ENCODE measurements at places on chromosomes 5 and 9.

- DNase-seq, result no peak
Measured at GRCh38 chr9:129571298-129572051, 49.4 kb downstream of the C9orf50 start.

DNA sequence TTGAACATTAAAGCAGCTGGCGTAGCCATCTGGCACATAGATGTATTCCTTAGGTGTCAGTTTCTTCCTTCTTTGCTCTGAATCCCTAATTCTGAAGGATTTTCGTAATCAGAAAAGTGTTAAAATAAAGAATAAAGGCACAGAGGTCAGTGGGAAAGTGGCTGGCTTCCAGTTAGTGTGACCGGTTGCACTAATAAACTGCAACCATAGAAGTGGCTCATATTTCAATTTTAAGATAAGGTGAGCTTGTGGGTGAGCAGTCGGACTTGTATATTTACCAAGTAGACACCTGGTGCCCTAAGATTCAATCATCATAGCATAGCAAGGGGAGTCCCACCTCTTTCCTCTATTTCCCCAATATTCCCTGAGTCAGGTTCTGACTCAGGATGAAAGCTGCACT lies 459.6 kb downstream of the ACTL7B start:
- no peak for DNase-seq

DNA sequence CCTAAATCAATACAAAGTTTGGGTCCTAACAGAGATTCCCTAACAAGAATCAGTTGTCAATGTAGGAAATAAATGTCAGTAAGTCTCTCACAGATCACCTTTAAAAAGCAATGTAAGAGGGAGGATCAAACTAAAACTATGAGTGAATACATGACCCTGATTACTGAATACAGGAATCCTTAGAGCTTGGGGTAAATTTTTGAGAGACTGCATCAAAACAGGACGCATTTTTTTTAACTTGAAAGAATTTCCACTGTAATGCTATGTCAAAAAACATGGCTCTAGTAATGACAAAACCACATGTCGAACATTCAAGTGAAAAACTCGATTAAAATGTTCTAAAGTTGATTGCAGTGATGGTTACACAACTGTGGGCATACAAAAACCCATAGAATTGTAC lies 21.9 kb downstream of the ZDHHC21 start:
- DNase-seq, result no peak

- no peak for DNase-seq
Measured at GRCh38 chr5:128487041-128487440, 51.0 kb downstream of the FBN2 start.

DNA sequence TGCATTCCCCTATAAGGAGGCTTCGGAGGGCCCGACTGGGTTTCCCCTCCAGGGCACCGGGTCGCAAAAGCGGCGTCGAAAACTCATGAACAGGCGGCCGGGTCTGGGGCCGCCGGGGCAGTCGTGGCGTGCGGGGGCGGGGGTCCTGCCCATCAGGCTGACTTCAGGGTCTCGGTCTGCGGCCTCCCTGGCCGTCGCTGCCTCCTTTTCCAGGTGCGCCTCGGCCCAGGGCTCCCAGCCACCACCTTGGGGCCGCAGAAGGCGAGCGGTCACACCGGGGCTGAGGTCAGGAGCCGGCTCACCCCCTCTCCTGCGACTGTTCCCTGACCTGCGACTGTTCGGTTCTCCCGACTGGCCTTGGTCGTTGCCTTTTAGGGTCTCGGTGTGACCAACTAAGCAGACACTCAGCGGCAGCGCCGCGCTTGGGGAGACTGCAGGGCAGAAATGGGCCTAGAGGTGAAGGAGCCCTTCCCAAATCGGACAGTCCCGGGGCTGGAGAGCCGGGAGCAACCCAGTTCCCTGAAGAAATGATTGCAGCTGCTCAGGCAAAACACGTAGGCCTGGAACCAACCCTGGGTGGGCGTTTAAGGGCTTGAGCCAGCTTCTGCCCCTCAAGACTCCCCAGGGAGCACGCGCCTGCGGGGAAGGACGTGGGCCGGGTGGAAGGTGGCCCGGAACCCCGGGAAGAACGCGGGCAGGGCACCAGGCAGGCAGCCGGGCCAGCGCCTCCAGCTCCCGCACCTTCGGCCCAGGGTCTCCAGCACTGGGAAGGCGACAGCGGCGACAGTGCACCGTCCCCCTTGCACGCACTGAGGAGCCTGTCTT lies 11.2 kb downstream of the IRX2 start:
- no peak for DNase-seq

GRCh38 chr5:77560677-77561263 lies 68.7 kb upstream of the WDR41 start:
- no peak for DNase-seq

DNA sequence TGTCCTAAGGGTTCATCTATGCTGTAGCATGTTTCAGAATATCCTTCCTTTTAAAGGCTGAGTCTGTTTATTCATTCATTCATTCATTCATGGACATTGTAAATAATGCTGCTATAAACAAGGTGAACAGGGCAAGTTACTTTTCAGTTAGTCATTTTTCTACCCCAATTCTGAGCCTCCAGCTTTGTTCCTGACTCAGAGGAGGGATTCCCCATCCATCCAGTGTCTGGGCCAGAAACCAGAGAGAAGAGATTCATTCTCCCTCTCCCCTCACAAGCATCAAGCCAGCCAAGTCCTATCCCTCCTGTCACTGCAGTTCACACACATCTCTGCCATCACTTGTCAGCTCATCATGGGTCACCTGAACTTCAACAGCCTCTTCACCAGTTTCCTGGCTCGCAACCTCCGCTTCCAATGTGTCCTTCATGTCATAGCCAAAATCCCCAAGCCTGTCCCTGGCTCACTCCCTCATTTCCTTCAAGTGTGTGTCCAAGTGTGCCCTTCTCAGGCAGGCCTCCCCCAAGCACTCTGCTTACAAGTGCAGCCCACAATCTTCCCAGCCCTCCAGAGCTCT lies 203.0 kb downstream of the TTLL11 start:
- no peak for DNase-seq

- no peak for DNase-seq
Measured at GRCh38 chr5:68415177-68416085, 199.9 kb downstream of the PIK3R1 start.

DNA sequence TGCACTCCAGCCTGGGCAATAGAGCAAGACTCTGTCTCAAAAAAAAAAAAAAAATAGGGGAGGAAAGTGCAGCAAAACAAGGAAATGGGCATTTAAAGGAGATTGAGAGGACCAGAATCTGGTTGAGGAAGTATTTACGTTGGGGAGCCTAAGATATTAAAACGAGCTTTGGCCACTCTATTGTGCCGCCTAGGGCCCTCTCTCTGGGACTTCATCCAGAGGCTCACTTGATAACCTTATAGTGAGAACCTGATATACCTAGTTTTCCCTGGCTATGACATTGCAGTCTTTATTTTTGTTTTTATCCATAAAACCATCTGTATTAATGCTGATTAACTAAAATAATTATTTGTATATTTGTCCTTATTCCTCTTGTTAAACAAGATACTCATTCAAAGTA lies 213.6 kb downstream of the SAXO1 start:
- DNase-seq, result no peak

DNA sequence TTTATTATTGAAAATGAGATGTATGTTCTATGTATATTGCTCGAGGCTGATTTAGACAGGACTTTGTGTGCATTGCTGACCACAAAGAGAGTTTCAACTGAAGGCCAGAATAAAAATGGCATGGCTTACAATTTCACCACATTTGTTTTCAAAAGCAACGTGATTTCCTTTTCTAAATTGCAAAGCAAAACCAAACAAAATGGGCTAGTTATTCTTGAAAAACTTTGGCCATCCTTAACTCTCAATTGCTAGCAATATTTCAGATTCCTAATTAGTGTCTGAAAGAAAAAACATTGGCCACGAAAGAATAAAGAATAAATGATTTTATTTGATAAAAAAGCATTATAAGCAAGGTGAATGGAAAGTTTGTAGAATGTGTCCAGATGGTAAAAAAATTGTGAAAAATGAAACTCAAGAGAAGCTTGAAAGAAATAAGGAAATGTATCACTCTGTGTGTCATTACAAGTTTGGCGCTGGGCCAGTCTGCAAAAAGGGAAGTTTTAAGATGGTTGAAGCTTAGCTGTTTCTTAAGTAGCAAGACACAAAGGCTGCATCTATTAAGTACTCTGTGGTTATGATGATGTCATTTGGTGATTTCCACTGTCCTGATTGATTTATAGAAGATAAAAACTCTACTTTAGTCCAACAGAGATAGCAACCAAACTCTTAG lies 89.2 kb upstream of the PRLR start:
- DNase-seq, result no peak

- DNase-seq, result no peak
Measured at GRCh38 chr5:122871661-122872060, 26.2 kb downstream of the SNX24 start.

DNA sequence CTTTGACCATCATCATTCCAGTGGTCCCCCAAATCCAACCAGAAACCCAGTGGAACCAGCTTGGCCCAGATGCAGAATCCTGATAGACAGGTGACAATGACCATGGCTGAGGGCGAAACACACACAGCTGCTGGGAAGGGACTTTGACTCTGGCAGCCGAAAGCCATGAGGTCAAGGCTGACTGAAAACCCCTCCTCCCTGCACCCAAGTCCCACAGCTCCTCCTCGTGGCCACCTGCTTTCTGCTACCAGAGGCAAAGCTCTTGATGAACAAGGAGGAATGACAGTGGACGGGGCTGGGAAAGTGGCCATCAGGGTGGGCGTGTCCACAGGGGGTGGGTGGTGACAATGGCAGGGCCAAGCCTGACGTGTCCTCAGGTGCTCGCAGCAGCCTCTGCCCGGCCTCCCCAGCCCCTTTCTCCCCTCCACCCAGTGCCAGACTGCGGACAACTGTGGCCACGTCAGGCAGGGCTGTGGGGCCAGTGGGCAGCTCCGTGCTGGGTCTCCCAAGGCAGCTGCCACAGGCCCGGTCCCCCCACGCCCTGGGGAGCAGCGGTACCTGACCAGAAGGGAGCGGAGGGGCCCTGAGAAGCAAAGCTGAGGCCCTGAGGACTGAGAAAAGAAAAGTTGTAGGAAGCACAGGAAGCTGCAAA lies 30.8 kb upstream of the SARDH start:
- DNase-seq, result no peak

DNA sequence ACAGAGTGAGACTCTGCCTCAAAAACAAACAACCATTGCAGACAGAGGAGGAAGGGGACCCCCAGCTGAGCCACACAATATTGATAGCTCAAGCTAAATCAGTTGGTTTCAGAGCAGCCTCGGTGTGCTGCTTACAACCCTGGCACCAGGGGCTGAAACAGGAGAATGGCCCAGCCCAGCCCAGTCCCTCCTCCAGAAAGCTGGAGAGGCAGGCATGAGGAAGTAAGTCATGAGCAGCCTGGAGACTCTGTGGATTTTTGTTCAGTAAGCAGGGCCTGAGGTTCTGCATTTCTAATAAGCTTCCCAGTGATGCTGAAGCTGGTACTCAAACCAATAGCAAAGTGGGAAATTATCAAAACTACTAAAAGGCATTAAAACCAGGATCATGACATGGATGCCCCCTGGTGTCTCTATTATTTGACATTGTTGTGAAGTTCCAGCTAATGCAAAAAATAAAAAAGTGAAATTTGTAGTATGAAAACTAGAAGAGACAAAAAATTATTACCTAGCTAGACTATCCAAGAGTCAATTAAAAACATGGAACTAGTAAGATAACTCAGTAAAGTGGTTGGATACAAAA lies 14.2 kb downstream of the PRRT1B start:
- DNase-seq, result no peak

- DNase-seq, result no peak
Measured at GRCh38 chr9:98472216-98472615, 216.8 kb upstream of the TBC1D2 start.

DNA sequence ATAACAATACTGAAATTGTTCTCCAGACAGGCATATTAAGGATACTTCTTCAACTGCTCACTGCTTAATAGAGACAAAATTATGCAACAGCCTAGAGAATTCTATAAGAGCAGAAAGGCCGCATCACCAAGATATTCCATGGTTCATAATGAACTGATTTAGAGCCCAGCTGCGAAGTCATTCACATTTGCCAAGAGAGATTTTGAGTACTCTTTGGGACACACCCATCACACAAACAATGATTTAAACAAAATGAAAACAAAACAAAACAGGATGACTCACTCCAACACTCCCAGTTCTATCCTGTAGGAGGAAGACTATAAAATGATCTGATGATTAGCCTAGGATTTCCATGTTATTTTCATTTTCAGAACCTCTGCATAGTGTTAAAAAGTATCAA lies 145.7 kb upstream of the GNA14 start:
- no peak for DNase-seq

DNA sequence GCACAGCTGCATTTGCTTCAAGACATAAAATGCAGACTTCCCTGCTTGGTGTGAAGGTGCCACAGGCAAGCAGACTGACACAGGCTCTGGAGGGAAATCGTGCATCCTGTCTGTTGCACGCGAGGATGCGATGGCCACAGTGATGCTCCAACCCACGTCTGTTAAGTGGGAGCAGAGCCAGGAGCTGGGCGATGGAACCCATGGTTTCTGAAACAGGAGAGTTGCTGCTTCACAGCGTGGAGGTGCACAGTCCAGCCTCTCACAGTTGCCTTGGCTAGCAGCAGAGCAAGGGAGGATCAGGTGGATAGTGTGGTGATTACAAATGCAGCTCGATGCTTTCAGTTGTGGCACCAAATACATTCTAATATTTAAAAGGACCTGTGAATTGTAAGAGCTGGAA lies 108.8 kb downstream of the TENT4A start:
- no peak for DNase-seq

GRCh38 chr9:120965344-120966012 lies 38.9 kb upstream of the TRAF1 start:
- no peak for DNase-seq

DNA sequence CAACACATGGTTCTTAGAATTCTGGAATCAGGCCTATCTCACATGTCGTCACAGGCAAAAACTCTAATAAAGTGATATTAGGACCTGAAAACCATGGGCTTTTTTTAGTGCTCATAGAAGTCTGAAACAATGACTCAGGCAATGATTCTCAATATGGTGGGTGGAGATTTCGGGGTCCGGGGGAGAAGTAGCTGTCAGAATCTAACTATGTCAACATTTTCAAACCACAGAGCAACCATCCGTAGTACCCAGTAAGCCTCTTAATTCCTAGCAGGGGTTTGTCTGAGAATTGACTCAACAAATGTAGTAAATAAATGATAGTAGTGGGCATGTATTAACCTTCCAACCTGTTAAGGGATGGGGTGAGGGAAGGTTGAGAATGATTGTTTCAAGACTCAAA lies 2.6 kb downstream of the AMACR start:
- no peak for DNase-seq

DNA sequence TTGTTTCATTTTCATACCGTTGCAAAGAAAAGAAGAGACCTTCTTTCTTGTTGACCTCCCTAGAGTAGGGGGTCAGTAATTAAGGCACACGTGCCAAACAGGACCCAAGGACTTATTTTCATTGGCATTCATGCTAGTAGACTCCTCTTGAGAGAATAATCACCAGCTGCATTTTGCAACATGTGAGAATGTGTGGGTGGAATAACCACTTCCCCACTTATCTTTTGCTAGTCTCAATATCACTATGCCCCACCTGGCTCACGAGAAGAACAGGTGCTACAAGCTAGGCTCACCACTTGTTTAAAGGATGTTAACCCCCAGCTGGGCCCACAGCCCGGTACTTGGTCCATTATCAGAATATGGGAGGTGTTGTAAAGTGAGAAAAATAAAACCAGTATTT lies 460.7 kb upstream of the MEF2C start:
- DNase-seq, result no peak

- DNase-seq, result no peak
Measured at GRCh38 chr9:135554718-135555117, 6.8 kb upstream of the PAEP start.

Measured in stimulated activated CD8-positive, alpha-beta memory T cell treated with anti-CD3 and anti-CD28 coated beads, Interleukin-15, amount 100 ng/mL, for 4 hours (primary cell).